ENCODE measurements at places on chromosomes 11 and 22.

GRCh38 chr11:64720640-64721358 lies 2.2 kb downstream of the NRXN2 start:
- no peak for DNase-seq

- no peak for DNase-seq
These were observed 1984.7 kb upstream of the RAG2 start for GRCh38 chr11:38582756-38583155.

- DNase-seq = no peak
These were observed 76.6 kb upstream of the UCP3 start for GRCh38 chr11:74085542-74085892.

- no peak for DNase-seq
These were observed 25.9 kb downstream of the RBX1 start for GRCh38 chr22:40976866-40977700.

DNA sequence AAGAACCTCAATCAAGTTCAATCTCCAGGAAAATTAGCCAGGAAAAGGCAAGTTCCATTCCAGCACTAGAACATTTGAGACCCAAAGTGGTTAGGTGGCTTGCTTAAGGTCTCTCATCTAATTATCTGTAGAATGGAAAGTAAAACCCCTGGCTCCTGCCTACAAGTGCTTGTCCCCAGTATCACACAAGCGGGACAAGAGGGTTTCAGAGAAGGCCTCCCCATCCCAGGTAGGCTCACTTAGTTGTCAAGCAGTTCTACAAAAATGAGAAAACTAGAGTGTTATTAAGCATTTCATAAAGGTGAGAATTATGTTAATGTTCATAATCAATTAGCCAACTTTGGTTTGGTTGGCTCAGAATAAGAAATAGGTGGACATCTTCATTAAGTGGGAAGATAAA lies 5.5 kb downstream of the POU2AF1 start:
- no peak for DNase-seq

GRCh38 chr22:25281675-25282345 lies 62.4 kb downstream of the CRYBB2 start:
- DNase-seq = no peak

DNA sequence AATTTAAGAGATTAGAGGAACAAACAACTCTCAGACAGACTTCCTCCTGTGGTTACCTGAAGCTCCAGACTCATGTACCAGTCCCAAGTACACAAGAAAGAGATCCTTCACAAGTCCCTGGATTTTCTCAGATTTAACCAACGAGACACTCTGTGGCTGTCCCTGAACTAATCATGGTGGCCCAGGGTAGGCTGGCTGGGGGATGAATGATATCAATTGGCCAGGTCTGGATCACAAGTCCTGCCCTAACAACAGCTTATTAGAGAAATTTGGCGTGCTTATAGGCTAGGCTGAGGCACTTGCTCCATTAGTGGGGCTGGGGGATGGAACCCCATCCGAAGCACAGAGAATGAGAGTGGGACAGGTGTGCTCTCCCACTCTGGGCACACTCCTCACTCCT lies 22.1 kb downstream of the HEPHL1 start:
- DNase-seq = no peak

DNA sequence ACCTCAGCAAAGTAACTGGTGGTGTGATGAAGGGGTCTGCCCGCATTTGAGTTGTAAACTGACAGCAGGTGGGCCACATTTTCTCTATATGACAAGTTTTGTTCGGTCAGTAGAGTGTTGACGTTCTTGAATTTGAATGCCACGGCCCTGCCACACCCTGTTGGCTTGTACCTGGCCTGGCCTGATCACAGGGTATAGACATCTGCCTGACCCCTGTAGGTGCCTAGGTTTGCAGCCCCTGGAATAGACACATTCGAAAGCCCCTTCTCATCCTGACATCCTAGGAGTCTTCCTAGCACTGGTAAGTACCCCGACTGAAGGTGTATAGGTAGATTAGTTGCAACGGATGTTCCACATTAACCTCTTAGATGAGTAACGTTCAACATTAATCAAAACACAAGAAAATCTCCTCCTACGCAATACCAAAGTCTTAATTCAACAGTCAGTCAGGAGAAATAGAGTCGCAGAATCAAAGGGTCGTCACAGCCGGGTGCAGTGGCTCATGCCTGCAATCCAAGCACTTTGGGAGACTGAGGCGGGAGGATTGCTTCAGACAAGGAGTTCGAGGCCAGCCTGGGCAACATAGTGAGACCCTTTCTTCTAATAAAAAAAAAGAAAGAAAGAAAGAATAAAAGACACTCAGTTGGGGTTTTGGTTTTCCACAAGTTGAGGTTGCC lies 43.6 kb upstream of the CD5 start:
- no peak for DNase-seq

- no peak for DNase-seq
These were observed 50.9 kb downstream of the AP2A2 start for GRCh38 chr11:976431-977160.

DNA sequence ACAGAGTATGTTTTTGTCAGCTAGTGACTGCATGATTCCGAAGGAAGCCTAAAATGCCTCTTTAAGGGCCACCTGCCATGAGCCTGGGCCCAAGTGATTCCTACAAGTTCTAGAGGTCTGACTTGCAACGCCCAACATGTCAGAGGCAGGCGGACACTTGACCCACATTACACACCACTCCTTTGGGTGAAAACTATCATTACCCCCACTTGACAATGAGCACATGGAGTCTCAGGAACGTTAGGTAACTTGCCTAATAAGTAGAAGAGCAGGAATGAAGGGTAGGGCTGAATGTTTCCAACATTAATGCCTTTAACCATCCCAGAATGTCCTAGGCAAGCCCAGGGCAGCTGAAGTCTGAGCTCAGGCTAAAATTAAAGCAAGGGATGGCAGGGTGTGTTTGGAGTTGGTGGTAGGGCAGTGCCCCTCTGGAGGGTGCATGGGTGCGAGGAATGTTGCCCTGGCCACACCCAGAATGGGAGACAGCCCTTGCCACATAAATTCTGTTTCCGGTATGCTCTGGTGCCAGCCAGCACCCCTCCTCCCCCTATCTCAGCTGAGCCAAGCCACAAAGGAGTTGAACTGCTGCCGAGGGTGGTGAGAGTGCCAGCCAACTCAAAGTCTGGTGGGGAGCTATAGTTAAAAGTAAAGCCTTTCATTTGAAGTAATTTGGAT lies 2.5 kb downstream of the PLAAT2 start:
- DNase-seq = peak; percentile 56

DNA sequence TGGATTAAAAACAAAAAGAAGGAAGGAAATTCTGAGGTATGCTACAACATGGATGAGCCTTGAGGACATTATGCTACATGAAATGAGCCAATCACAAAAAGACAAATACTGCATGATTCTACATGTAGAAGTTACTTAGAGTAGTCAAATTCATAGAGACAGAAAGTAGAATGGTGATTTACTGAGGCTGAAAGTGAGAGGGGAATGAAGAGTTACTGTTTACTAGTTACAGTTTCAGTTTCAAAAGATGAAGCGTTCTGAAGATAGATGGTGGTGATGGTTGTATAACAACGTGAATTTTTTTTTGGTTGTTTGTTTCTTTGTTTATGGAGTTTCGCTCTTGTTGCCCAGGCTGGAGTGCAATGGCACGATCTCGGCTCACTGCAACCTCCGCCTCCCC lies 9.5 kb downstream of the OR5P2 start:
- DNase-seq = no peak

- DNase-seq = no peak
These were observed 8.5 kb downstream of the FHIP1B start for GRCh38 chr11:6225896-6226295.

Data from CD4-positive, alpha-beta T cell treated with Interleukin-17A for 1 hour (primary cell).